ENCODE measurements at places on chromosomes 7 and 10.

DNA sequence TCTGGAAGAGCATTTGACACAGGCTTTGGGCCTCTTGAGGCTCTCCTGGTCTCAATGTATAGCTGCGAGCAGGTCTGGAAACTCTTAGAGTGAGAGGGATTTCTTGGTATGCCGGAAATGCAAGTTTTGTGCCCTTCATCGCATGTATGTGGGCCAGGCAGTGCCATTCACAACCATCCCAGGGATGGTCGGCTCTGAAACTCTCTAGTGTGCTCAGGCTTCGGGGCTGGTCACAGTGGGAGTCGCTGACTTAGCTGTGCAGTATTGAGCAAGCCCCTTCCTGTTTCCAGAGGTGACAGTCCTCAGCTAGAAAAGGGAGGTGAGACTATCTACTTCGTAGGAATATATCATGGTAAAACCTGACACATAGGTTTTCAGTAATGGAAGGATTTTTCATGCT, 2.0 kb upstream of the AOAH start:
- DNase-seq = no peak

- no peak for DNase-seq
These were observed 42.9 kb upstream of the STOX1 start for GRCh38 chr10:68784476-68784875.

DNA sequence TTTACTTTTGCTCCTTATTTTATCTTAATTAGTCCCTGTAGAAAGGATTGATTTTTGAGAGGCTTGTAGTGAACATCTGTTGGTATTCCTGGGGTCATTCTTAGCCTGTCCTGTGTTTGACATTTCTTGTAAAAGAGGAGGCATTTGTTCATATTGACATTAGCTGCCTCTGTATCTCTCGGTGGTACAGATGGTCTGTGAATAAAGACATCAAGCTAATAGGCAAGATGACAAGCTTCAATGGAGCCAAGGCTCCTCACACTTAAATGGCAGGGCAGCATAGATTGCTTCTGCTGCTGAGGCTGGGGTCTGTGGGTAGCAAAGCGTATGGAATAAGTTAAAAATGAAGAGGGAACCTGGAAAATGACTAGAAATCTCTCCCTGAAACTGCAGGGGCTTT, 687.6 kb downstream of the LRMDA start:
- DNase-seq = no peak

DNA sequence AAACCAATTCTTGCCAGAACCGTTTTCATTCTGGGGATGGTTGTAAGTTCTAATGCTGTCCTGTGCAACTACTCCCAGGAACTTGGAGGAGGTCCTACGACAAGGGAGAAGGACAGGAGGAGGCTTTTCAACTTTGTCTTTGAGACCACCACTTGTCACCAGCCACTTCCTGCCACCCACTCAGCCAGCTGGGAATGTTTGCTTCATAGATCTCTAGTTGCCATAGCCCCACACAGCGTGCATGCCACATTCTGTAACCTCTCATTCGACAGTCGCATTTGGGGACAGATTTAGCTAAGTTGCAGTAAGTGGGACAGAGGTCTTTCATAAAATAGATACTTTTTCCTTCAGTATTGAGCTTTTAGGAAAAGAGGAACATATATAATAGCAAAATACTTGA, 78.0 kb downstream of the TAF3 start:
- no peak for DNase-seq

DNA sequence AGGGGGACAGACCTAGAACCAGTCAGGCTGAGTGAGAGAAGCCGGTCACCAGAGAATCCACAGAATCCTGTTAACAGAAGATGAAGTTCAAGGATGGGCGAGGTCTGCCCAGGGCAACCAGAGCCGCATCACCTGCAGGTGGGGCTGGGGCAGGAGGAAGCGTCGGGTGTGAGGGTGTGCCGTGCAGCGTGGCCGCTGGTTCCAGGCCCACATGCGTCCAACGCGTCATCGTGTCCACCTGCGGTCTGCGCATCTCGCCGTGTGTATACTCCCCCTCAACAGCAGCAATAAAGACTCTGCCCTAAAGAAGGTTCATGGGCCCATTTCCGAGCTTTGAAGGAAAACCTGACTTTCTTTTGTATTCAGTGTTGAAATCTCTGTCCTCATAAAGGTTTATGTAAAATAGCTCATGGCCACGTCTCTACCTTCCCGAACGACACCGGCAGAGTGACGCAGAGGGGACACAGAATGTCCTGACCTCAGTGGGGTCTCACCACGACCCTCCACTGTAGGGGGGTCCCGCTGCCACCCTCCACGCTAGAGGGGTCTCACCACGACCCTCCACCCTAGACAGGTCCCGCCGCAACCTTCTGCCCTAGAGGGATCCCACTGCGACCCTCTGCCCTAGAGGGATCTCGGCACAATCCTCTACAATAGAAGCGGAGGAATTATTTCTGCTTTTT, 446.9 kb downstream of the PTPRN2 start:
- DNase-seq = no peak

- DNase-seq = no peak
These were observed 29.8 kb downstream of the FAM13C start for GRCh38 chr10:59332581-59332980.

DNA sequence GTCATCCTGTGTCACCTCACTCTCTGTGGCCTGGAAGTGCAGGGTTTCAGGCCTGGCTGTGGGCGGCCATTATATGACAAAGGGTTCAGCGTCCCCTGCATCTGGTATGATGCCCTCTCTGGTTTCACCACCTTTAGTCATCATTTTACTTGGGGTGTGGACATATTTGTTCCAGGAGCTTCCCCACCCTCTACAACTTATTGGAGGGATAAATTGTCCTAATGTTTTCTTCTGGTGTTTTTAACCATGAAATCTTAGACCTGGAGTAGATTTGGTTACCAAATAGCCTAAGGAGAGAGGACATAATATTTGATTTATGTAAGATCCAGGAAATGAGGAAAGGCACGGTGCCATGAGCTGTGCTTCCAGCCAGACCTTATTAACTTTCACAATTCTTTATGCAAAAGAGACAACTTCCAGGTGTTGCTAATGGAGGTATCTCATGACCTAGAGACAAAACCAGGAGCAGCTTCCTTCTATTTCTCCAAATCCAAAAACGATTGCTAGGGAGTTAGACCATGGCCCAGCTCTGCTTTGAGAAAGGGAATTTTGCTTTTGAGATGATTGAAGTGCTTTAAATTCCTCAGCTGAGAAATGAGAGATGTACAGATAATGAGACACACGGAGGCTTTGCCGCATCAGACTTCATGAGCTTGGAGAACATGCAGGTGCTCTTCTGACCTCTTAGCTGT, 20.9 kb downstream of the WBP1L start:
- no peak for DNase-seq

DNA sequence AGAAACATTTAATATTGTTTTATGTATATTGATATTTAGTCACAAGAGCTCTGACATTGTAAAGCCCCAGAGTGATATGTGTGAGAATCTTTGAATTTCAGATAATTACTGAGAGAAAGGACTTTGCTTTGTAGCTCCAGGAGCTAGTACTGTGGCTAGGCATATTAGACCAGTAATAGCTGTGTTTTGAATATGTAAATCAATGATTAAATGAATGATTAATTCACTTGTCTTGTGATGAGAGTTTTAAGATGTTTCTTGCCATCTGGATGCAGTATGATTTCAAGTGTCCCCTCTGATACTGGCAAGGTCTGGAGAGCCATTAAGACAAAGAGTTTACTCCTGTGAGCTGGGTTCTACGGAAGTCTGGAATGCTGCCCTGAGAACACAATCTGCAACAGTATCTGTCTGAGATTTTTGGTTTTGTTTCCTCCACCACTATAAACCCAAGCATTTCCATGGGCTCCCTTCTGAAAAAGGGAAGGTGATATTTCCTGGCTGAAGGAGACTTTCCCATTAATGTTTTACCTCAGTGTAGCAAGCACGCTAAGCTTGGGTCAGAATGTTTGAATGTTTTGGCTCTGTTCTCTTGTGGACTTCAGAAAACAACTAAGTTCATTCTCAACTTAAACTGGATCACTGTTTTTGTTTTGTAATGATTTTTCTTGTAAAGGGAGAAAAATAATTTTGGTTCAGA, 61.3 kb upstream of the BICC1 start:
- no peak for DNase-seq

- DNase-seq = no peak
These were observed 22.5 kb upstream of the ANTXRL start for GRCh38 chr10:46264336-46264735.

- peak; percentile 45 for DNase-seq
These were observed at the start of gene NT5C3A for GRCh38 chr7:33062023-33062781. NT5C3A (minus strand) TSS chr7:33062776; CDS start chr7:33062705, 71 bp downstream.

DNA sequence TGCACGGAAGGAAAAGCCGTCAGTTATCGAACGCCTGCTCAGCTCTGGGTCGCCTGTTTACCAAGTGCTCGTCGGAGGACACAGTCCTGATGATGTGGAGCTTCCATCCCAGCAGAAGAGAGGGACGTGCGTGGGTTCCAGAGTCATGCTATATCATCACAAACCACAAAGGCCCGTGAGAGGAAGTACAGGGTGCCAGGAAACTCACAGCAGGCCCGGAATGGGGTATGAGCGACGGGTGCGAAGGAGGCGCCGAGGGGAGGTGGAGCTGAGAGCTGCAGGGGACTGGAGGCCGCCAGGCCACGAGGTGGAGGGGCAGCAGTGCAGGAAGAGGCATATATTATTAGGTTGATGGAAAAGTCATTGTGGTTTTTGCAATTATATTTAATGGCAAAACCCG, 102.5 kb downstream of the ACTR3B start:
- no peak for DNase-seq

- DNase-seq = no peak
These were observed 98.2 kb downstream of the DLG5 start for GRCh38 chr10:77828377-77828776.

- no peak for DNase-seq
These were observed 120.7 kb downstream of the TES start for GRCh38 chr7:116331020-116331419.

DNA sequence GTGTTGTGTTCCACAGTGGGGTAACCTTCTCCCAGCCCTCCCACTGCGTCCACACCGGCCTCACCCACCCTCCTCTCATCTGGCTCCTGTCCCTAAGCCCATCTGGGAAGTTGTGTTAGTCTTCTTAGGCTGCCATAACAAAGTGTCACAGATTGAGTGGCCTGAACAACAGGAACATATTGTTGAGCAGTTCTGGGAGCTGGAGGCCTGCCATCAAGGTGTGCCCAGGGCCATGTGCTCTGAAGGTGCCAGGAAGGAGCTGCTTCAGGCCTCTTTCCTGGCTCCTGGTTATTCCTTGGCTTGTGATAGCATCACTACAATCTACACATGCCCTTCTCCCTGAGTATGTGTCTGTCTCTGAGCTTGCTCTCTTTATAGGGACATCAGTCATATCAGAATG, 327.6 kb upstream of the COBL start:
- no peak for DNase-seq

- DNase-seq = no peak
These were observed 1176.9 kb downstream of the TYW1 start for GRCh38 chr7:68173513-68173912.

DNA sequence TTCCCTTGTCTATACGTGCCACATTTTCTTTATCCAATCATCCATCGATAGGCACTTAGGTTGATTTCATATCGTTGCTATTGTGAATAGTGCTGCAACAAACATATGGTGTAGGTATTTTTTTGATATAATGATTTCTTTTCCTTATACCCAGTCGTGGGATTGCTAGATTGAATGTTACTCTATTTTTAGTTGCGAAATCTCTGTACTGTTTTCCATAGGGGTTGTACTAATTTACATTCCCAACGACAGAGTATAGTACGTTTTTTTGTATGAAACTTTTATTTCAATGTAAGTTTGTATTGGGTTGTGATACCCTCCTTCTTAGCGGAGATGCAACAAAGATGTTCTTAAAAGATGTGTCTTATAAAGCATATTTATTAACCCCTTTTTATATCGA, 30.0 kb downstream of the AKR1B1 start:
- DNase-seq = no peak

DNA sequence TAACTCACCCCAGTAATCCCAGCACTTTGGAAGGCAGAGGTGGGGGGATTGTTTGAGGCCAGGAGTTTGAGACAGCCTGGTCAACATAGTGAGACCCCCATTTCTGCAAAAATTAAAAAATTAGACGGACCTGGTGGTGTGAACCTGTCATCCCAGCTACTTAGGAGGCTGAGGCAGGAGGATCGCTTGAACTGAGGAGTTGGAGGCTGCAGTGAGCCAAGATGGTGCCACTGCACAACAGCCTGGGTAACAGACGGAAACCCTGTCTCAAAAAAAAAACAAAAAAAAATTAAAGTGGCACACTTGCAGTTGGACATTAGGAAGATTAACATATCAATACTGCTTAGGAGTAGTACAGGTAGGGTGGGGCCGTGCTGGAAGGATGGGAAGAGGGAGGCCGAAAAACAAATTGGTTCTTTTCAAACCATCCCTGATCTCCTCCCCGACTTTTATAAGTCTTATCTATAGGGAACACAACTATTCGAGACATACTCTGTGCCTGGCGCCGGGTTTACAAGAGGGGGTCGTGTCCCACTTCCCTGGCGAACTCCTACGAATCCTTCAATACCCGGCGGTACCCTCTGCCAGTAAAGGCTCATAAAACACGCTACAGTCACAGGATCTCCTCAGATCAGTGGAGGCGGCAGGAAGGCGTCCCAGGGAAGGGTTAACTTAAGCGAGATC, 628 bp downstream of the TAF6 start:
- DNase-seq = no peak

- DNase-seq = peak; percentile 93
These were observed 1.4 kb downstream of the MAGI2 start for GRCh38 chr7:79452032-79452494.

DNA sequence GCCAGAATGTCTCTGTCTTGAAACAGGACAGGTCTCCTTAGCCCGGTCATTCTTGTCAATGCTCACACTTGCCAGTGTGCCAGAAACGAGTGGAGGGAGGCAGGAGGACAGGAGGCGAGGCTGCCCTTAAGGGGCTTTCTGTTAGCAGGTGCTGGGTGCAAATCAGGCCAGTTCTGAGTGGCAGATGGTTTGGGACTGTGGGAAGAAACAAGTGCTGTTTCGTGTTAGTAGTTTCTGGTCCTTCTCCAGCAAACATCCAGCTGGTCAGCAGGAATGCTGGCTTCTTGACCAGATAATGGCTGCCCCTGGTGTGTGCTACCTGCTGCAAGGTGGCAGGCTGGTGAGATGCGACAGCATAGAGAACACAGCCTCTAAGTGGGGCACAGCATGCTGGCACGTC, 8.2 kb upstream of the NDUFB2 start:
- DNase-seq = no peak

GRCh38 chr10:124671486-124672075, 72.6 kb downstream of the FAM53B start:
- no peak for DNase-seq

GRCh38 chr10:2933924-2934323, 133.4 kb upstream of the PFKP start:
- no peak for DNase-seq

GRCh38 chr7:149626972-149627371, 129.4 kb upstream of the ZNF746 start:
- DNase-seq = no peak
